A172 (cell line): ENCODE measurements at places on chromosomes 2 and 18. TPM values are rescaled to one million over a fixed set of nuclear protein-coding genes. Genes with fewer than 3 reads are reported as not detected.

Gene STARD6
- 0.26 TPM in 1 of 2 replicates, not detected in the other for total RNA-seq

Gene SLC23A3
- 0.19 and 0.67 TPM in 2 replicates for total RNA-seq

DNA sequence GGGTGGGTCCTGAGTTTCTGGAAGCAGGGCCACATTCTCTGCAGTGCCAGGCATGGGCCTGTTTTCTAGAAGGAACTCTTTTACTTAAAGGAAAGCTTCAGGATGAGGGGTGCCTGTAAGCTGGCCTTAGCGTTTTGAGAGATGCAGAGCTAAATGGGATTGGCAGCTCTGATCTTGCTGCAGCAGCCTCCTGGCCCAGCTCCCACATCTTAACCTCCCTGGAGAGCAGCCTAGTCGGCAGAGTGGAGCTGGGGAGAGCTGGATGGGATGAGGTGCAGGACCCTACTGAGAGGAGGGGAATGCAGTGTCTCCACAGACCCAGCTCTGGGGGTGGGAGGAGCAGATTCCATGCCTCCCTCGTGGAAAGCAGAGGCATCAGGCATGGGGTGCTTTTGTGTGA is 52.0 kb downstream of the TMEM17 start:
- no peak for DNase-seq

DNA sequence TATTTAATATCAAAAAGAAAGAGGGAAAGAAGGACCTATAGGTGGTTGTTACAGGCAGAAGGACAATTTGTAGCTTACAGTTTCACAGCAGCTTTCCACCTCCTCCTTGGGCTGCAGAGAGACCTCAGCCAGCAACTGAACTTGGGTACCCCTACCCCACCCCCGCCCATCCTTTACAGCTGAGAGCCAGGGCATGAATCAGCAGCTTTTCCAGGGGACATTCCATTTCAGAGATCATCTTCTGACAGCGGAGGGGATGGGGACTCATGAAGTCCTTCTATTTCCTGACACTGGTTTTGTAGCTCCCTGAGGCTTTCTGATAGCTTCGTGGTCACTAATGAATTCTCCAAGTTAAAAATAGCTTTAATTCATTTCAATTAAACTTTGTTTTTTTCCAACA is 96.4 kb downstream of the ITGB1BP1 start:
- peak; percentile 53 for DNase-seq

DNA sequence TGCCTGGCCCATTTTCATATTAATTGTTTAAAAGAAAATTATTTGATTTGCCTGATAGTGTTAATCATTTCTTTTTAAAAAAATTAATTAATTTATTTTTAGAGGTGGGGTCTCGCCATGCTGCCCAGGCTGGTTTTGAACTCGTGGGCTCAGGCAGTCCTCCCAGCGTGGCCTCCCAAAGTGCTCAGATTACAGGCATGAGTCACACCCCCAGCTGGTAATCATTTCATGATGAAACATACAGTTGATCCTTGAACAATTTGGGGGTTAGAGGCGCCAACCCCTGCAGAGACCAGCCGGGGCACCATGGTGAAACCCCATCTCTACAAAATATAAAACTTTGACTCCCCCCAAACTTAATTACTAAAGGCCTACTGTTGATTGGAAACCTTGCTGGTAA is 7.9 kb downstream of the GPN1 start:
- no peak for DNase-seq

DNA sequence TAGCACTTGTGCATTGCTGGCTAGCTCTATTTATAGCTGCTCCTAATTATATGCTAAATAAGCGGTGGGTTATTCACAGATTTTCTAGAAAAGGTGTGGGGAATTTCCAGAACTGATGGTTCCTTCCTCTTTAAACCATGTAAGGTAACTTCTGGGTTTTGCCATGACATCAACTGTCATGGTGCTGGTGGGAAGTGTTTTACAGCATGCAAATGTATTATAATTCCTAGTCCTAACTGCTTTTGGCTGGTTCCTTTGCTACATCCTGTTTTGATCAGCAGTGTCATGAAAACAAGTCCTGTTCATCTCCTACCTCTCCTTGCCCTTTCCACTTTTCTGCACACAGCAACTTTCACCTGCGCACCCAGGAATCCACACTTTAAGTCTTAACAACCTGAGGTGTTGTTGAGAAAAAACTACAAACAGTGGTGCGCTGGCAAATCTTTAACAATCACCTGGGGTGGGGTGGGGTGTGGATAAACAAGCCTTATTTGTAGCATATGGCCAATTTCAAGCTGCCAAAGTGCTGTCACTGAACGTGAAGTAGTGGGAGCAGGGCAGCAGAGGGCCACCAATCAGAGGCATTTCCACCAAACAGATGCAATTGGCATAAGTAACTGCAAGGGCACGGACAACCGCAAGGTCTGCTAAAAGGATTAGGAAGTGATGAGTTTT is 33.4 kb upstream of the SKOR2 start:
- DNase-seq = no peak

Gene GRHL1
- 0.57 and 3.8 TPM in 2 replicates for total RNA-seq

DNA sequence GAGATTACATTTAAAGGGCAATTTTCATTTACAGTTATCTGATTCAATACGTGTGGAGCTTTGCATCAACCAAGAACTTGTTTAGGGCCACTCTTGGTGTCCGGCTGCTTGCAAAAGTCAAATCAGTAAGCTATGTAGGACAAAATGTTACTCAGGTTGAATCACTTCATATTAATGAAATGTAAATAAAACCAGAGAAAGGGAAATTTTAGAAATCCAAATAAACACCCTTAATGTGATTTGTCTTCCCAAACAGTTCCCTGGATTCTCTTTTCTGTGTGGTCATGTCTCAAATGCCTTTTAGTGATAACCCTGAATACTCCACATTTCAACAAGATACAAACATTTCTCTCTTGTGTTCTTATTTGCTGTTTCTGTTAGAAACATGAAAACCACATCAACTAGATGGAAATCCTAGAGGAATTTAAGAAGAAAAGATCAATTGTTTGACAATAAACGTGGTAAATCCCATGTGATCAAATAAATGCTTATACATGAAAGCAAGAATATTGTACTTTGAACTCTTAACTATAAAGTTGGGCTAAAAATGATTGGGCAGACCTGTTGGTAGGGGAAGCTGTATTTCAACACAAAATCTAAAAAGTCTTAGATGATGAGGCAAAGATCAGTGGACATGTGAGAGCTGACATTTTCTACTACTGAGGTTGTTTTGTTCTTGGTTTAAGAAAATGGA is 101.3 kb downstream of the CDC42EP3 start:
- DNase-seq = peak; percentile 66

DNA sequence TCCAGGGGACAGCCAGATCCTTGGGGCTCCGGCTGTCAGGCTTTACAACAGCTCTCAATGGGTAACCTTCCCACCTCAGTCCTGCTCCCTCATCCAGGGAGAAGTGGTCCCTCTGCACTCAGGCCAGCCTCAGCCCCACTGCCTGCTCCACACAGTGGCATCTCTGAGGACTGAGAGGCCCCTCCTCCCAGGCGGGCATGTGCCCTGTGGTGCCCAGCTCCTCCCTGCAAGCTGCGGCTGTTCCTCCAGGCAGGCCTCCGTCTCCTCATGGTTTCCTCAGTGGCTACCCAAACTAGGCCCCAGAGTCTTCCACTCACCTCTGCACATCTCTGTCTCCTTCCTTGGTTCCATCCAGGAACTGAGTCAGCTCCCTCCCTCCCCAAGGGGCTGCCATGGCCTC is 81.7 kb upstream of the TMEM200C start:
- no peak for DNase-seq

DNA sequence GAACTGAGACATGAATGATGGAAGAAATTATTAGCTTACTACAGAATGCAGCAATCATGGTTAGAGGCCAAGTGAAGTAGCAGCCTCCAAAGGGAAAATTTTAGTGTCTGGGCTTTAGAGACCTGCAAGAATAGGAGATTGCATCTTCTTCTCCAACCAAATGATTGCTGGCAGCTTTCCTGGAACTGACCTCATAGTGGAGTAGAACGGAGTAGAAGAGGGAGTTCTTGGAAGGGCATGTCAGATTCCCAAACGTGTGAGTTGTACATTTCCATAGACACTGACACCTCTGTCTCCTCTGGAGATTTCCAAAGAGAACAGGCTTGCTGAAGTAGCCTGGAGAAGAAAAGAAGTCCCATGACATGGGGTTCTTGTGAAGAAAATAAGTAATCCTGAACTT is 169.8 kb upstream of the ERBB4 start:
- DNase-seq = no peak

DNA sequence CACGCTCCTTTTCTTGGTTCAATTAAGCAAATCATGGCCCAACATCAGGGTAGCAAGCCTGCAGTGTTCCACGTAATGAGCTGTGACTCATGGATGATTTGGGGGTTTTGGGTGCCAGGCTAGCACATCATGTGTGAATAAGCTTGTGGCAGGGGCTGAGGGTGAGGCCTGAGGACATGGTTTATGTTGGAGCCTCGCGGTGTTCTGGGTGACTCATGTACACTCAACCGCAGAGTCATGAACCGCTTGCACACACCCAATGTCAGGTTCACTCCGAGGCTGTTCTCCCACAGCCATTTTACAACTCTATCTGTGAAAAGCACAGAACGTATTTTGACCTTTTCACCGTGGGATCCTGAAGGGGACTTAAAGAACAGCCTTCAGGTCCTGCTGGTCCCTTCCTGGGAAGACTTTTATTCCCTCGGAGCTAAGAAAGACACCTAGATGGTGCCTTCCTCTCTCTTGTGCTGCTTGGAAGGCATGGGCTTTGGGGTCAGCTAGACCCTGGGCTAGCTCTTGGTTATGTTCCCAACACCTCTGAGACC is 139.9 kb upstream of the ZEB2 start:
- DNase-seq = peak; percentile 98

Gene FOXD4L1
- total RNA-seq = 0.22 TPM in 1 of 2 replicates, not detected in the other

Gene FOXI3
- not detected in 2 replicates for total RNA-seq

Gene KRTCAP3
- total RNA-seq = not detected in 2 replicates

- DNase-seq = peak; percentile 26
Observed at GRCh38 chr2:121529439-121530211, 1.1 kb upstream of the RNU4ATAC start.

Gene SPAG16
- 50.9 and 57.0 TPM in 2 replicates for total RNA-seq

DNA sequence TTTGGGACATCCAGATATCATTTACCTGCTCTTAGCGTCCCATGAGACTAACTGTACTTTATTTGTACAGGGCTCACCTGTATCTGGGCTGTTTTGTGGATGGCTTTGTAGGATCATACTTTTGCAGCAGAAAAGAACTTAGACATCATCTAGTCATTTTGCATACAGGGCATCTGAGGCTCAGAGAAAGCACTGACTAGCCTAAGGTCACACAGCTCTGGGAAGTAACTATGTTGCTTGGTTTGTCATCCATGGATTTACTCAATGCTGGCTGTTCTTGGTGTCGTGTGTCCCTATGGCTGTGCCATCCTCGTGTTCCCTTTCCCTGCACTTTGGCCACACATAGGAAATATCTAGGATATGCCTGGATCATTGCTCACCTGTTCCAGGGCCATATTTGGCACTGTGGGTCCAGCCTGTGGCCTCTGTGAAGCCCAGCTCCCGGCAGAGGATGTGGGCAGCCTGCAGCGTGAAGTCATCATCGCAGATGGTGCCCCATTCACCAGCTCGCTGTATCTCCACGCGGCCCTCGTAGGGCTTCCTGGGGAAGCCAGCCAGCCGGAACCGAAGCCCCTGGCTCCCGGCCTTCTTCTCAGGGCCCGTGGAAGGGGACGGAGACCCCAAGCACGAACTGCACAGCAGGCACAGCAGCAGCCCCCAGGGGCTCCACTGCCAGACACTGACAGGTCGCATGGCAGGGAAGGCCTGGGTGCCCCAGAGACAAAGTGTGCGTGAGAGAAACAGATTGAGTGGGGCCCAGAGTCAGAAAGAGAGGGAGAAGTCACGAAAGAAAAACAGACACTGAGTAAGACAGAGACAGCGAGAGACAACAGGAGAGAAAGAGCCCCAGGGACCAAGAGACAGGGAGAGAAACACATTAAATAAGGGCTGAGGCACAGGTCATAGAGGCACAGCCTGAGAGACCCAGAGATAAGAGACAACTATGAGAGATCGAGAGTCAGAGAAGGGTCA is 1.5 kb downstream of the LOXL3 start:
- DNase-seq = no peak

DNA sequence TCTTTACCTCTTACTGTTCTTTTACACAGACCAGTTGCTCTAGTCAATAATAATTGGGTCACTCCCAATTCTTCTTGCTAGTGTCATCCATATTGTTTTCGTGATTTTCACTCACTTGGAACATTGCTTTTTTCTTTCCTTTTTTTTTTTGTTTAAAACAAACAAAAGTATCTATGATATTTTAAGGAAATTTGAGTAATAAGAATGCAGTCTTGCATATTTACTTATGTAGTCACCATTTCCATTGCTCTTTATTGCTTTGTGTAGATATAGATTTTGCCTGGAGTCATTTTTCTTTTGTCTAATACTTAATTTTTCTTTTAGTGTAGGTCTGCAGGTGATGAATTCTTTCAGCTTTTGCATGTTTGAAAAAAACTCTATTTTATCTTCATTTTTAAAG is 71.9 kb downstream of the WDR7 start:
- DNase-seq = no peak

GRCh38 chr2:842151-842803 is 108.4 kb upstream of the SNTG2 start:
- DNase-seq = no peak

GRCh38 chr2:234913208-234913626 is 38.6 kb upstream of the SH3BP4 start:
- no peak for DNase-seq

DNA sequence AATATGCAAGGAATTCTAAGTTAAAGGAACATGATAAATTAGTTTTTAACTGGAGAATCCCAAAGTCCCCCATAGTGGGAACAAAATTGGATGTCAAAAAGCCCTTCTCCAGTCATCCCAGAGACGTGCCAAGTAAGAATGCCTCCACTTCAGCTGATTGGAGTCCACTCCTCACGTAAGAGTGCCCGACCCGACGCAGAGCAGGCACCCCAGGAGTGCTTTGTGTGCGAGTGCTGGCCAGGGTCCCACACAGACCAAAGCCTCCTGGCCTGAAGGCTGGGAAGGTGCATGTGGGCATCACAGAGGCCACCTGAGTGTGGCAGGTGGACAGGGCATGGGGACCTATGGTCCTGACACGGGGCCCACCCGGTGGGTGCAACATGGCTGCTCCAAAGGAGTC is 183.5 kb downstream of the GLI2 start:
- DNase-seq = no peak

GRCh38 chr2:68157002-68157401 is 686 bp upstream of the PNO1 start:
- DNase-seq = peak; percentile 22

- no peak for DNase-seq
Observed at GRCh38 chr18:26524504-26525351, 23.6 kb downstream of the KCTD1 start.

DNA sequence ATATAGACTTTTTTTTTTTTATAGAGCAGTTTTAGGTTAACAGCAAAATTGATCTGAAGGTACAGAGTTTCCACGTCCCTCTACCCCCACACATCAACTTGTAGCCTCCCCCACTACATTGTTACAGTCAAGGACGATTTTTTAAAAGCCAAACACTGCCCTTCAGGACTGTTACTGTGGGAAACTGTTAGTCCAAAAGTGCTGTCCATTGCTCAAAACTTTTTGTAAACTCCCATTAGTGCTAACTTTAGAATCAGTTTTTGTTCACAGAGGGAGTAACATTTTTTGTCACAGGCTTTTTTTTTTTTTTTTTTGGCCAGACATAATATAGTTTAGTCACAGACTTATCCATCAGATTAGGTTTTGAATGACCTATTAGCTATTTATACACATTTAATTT is 24.1 kb downstream of the ELP2 start:
- DNase-seq = no peak
